Sciatic nerve (tissue), 2 donors: ENCODE measurements at places on chromosomes 6 and 20. TPM values are rescaled to one million over a fixed set of nuclear protein-coding genes. Genes with fewer than 3 reads are reported as not detected.
A peak's percentile ranks its signal among the peaks of the same experiment; 100 is the strongest.

DNA sequence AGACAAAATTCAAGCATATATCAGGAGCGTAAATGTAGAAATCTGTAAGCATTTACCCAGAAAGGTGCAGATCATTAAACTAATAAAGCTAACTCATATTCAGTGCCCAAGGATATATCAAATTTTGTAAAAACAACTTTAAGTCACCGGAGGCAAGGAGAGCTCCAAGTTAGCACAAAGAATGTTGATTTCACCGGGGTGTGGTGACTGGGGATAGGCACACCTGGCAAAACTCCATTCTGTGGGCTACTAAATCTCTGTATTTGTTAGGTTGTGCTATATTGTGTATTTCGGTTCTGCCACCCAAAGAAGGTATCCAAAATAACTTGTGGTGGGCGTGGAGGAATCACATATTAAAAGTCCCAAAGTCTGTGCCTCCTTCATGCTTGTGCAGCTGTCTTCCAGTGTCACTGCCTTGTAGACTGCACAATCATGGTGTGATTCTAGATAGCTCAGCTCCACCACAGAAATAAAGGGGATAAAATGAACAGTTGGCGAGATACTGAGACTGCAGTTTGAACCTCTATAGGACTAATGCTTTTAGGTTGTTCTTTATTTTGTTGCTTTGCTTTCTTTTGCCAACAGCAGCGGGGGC is 111.6 kb downstream of the GMDS start:
- DNase-seq: no peak

GRCh38 chr6:106773522-106773921 is 144.1 kb downstream of the QRSL1 start:
- DNase-seq: no peak

DNA sequence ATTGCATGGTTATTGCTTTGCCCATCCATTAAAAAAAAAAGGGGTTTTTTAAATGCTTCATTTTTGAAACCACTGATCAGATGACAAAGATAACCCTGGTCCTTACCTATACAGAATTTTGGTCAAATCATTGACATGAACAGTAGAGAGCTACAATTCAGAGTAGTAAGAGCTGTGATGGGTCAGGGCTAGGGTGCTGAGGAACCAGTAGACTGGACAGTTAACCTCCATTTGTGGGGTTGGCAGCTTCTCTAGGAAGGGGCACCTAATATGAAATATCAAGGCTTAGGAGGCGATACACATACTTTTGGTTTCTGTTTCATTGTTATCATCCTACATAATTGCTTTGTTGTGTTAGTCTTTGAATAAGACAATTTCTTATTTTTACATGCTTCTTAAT is 55.1 kb downstream of the ORC3 start:
- DNase-seq: no peak

DNA sequence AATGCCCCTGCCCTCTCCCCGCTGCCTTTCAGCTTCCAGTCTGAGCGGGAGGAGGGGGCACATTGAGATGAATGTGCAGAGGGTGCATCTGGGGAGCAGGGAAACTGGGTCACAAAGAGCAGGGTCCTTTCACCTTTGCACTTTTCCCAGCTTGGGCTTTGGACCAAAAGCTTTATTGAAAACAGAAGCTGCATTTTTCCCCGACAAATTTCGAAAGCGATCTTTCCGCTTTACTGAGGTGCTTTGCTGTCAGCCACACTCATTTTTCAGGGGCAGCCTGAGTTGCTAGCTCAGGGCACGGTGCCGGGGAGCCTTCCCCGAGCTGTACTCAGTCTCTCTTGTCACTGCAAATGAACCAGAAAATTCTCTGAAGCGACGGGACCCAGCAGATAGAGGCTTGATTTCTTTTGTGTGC is 283.7 kb upstream of the SOX4 start:
- DNase-seq: no peak

DNA sequence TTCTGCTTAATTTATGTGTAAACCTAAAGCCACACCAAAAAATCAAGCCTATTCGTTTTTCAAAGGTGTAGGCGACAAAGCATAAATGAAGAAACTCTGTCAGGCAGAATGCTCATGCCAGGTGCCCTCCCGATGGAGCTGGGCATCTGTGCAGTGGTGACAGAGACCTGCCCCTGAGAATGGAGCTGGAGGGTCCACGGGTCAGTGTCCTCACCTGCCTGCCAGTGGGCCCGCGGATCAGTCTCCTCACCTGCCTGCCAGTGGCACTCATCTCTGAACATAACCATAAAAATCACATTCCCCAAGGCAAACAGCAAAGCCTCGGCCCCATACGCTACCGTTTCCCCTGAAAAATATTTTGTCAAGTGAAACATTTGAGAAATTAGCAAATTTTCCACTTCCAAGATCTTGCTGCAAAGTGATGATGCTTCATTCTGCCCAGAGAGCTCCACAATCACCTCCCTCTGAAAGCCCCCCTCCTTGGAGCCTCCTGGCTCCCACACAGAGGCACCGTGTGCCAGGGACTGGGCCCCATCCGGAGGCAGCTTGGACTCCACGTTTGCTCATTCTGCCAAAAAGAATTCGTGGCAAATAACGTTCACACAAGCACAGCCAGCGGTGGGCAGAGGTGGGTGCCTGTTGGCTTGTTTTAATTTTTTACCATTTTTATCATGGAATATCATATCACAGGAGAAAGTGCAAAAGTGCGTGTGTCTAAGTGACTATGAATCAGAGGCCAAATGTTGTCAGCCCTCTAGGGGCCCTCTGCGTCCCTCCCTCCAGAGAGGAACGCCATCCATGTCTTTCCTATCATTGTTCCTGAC is 88.8 kb downstream of the YTHDF1 start:
- DNase-seq: peak; percentile 42

GRCh38 chr6:132202574-132202973 is 198.7 kb downstream of the MOXD1 start:
- no peak for DNase-seq

- DNase-seq: no peak
Measured at GRCh38 chr6:149405823-149406765, 6.0 kb downstream of the SUMO4 start.

- DNase-seq: no peak
Measured at GRCh38 chr6:121711472-121711871, 276.0 kb downstream of the GJA1 start.

DNA sequence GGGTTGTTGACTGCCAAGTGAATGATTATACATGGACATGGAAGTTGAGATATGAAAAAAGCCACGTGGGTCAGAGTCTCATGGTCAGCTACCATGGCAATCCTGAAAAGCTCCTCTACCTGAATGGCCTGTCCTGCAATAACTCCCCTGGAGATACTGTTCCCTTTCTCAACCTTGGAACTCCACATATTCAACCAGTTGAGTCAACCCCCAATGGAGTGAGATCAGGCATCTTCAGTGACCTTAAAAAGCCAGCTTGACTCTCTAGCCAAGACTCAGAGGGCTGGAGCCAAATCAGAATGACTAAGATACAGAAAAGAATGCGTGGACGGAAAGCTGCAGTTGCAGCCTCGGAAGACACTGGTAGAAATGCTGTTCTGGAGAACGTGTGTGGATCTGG is 341.3 kb downstream of the FOXA2 start:
- DNase-seq: no peak

- DNase-seq: no peak
Measured at GRCh38 chr6:24448828-24449525, 40.4 kb downstream of the GPLD1 start.

TIAM2 gene
- total RNA-seq: 14.6 TPM

MRAP2 gene
- 10.3 TPM for total RNA-seq

FOXS1 gene
- total RNA-seq: 25.0 TPM

GMNN gene
- total RNA-seq: 10.9 TPM

BEND6 gene
- 4.4 TPM for total RNA-seq

SMOC2 gene
- 45.6 TPM for total RNA-seq

RAB44 gene
- 0.27 TPM for total RNA-seq
